ENCODE measurements at places on chromosomes 16 and 17. TPM values are rescaled to one million over a fixed set of nuclear protein-coding genes. Genes with fewer than 3 reads are reported as not detected.

GRCh38 chr17:7098802-7099459 lies 15.7 kb downstream of the ASGR2 start:
- no peak for ATAC-seq

- peak; percentile 62 for ATAC-seq
Observed at GRCh38 chr16:84531671-84532111, 27.2 kb upstream of the MEAK7 start.

GRCh38 chr17:8455665-8456209 lies 20.1 kb downstream of the NDEL1 start:
- ATAC-seq: no peak

- no peak for ATAC-seq
Observed at GRCh38 chr17:46173153-46173552, 20.1 kb downstream of the KANSL1 start.

- ATAC-seq: no peak
Observed at GRCh38 chr17:14739656-14740431, 439.0 kb downstream of the HS3ST3B1 start.

DNA sequence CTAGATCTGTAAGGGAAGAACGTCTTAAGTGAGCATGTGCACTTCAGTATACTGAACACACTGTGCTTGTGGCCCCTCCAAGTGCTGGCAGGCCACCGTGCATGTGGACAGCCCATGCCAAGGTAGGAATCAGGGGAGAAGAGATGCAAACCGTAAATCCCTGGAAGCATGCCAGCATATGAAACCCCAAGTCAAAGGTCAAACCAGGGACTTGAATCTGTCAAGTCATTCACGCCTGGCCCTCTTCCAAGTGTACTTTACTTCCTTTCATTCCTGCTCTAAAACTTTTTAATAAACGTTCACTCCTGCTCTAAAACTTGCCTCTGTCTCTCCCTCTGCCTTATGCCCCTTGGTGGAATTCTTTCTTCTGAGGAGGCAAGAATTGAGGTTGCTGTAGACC lies 2.8 kb upstream of the ATXN2L start:
- no peak for ATAC-seq

DNA sequence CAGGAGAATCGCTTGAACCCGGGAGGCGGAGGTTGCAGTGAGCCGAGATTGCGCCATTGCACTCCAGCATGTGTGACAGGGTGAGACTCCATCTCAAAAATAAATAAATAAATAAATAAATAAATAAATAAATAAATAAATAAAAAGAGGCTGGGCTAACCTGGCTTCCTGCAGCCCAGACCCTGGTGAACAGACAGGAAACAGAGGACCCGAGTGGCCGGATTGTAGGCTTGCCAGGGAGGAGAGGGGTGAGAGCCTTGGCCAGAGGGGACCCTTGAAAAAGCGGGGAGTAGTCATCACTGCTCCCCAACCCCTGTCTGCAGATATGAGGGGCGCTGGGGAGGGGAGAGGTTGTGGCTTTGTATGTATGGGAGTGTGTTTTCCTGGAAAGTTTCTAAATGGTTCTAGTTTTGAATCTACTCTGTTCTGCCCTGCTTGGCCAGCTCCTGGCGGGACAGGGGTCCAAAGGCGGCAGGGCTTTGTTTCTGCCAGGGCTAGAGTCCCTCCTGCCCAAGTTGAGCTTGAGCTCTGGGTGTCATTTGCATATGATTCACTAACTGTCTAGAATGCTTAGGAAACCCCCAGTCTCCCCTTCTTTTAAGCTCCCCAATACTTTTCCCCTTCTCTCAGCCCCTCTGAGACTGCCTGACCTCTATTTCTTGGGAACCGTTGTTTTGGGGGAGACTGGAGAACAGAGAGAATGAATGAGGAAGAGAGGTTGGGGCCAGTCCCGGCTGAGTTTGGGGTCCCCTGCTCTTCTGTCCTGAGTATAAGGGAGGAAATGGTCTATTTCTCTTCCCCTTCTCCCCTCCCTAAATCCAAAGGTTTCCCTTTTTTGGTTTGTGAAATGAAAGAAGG lies 16.4 kb downstream of the RARA start:
- ATAC-seq: no peak

DNA sequence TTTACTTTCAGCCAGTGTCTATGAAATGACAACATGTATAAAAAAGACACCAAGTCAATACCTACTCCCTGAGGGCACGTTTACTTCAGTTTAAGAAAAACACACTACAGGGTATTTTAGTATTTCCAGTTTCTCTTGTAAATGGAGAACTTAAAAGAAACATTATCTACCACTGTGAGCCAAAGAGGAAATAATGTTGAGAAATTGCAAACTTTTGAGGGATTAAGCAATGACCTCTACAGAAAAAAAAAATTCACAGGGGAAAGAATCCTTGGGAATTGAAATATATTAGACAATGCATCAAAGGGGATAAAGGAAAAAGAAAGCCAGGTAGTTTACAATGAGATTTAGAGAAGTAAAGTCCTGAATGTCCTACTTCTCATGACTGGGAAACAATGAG lies 126.0 kb downstream of the KCNJ2 start:
- no peak for ATAC-seq

GRCh38 chr17:13996276-13996675 lies 73.0 kb upstream of the COX10 start:
- ATAC-seq: no peak

Gene CYB5D1
- total RNA-seq: 7.6 TPM

Gene RETREG3
- total RNA-seq: 53.6 TPM

Gene SPAG5
- total RNA-seq: 24.3 TPM

Gene KPNA2
- total RNA-seq: 85.5 TPM

Gene RHBDL1
- 1.0 TPM for total RNA-seq

Data from esophagus mucosa (tissue), 1 donor.